ENCODE measurements at places on chromosomes 6 and 20.

- no peak for DNase-seq
Observed at GRCh38 chr6:44216677-44217331, at the start of gene MYMX. Gene MYMX (plus strand): TSS chr6:44216926. CDS start chr6:44217472, 546 bp downstream.

DNA sequence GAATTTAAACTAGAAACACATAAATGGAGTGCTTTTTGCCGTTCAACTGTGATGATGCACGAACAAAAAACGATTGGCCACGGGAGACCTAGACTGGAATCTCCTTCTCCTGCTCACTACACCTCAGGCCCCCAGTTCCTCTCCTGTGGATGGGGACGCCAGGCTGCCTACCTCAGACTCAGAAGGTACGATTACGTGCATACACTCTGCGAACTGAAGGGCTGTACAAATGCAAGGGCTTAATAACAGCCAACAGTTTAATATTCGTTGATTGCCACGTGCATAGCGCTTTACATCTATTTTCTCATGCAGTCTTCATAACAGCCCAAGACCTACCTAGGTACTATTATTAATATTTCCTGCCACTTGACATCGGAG lies 495 bp upstream of the ARMC2 start:
- DNase-seq, result no peak

- DNase-seq, result no peak
Observed at GRCh38 chr20:19397666-19398065, 185.2 kb downstream of the SLC24A3 start.

DNA sequence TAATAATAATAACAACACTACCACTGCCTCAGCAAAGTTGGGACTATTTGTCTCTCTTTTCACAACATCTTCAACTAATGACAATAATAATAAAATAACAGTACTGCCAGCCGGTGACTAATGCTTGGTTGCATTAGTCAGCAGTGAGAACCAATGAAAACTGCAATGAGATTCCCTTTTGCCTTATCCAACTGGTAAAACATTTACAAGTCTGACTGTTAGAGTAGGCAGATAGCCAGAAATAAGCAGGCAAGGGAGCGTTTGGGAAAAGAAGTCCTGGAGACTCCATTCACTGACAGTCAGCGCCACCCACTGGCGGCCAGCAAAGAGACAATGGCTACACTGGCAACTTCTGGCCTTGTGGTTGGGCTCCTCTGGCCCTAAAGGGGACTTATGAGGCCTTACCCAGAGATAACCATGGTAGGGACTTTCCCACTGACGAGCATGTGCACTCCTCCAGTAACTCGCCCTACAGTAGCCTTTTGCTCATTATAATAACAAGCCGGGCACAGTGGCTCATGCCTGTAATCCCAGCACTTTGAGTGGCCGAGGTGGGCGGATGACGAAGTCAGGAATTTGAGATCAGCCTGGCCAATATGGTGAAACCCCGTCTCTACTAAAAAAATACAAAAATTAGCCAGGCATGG lies 3.4 kb upstream of the NSFL1C start:
- peak; percentile 99 for DNase-seq

DNA sequence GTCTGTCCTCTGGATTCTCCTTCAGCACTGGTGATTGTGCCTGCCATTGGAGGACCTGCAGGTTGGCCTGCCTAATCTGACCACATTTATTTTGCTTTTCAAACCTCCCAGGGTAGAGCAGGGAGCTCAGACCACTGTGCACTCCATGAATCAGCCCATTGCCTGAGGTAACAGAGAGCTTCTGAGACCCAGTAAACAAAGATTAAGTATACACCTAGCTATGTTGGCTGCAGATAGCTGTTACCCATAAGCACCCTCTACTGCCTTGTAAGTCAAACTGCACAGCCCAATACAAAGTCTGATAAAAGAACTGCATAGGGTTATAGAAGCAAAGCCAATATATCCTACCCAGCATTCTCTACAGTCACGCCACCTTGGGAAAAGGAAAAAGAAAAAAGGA lies 338.7 kb downstream of the HTR1B start:
- DNase-seq, result peak; percentile 50

- no peak for DNase-seq
Observed at GRCh38 chr20:37328149-37328945, 17.6 kb upstream of the SRC start.

- no peak for DNase-seq
Observed at GRCh38 chr6:15930207-15930606, 198.7 kb upstream of the MYLIP start.

- DNase-seq, result peak; percentile 7
Observed at GRCh38 chr6:122947355-122947754, 48.7 kb upstream of the CLVS2 start.

Data from mesenchymal stem cell (in vitro differentiated cells and primary cell).